NCI-H748 treated with DMSO at 0.1 percent for 48 hours (cell line): ENCODE measurements at places on chromosomes 13 and 19.

- DNase-seq: no peak
Measured at GRCh38 chr13:109529964-109530363, 256.4 kb downstream of the IRS2 start.

GRCh38 chr13:34810996-34811395 is 131.1 kb upstream of the NBEA start:
- DNase-seq: no peak

DNA sequence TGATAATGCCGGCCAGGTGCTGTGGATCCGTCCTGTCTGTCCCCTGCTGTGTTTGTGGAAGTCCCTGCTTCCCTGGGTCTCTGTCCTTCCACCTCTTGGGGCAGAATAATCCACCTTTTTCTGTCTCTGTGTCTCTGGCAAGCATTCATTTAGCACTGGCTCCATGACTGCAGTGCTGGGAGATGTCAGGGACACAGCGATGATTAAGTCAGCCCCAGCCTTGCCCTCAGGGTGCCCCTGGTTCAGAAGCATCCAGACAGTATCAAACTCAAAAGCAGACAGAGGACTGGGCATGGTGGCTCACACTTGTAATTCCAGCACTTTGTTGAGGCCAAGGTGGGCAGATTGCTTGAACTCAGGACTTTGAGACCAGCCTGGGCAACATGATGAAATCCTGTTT is 1.5 kb downstream of the HIPK4 start:
- no peak for DNase-seq

DNA sequence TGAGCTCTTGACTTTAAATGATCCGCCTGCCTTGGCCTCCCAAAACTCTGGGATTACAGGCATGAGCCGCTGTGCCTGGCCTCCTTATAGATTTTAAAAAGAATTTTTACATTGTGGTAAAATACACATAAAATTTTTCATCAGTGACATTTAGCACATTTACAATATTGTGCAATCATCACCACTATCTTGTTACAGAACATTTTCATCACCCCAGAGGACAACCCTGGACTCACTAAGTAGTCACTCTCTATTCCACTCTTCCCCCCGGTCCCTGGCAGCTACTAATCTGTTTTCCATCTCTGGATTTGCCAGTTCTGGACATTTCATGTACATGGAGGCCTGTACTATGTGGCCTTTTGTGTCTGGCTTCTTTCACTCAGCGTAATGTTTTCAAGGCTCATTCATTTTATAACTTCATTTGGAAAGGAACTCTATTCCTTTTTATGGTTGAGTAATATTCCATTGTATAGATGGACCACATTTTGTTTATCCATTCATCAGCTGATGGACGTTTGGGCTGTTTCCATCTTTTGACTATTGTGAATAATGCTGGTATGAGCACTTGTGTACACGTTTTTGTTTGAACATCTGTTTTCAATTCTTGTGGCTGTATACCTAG is 19.9 kb downstream of the MEGF8 start:
- no peak for DNase-seq

GRCh38 chr13:33402975-33403374 is 117.4 kb upstream of the STARD13 start:
- no peak for DNase-seq

DNA sequence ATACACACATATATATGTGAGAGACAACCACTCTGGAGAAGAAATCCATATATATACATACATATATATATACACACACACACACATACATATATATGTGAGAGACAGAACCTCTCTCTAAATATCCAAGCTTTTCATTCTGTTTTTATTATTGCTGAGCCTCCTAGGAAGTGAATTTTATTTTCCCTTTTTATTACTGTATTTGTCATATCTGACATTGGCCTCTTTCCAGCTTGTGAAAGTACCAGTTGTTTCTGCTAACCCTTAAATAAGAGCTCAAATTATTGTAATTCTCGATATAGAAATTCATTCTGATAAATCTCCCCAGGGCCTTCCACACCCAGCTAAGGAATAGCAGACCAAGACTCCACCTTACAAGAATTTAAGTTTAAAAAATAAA is 81.0 kb downstream of the NUFIP1 start:
- no peak for DNase-seq
